Right renal pelvis (tissue), 4 donors: ENCODE measurements at places on chromosomes 4 and X.

DNA sequence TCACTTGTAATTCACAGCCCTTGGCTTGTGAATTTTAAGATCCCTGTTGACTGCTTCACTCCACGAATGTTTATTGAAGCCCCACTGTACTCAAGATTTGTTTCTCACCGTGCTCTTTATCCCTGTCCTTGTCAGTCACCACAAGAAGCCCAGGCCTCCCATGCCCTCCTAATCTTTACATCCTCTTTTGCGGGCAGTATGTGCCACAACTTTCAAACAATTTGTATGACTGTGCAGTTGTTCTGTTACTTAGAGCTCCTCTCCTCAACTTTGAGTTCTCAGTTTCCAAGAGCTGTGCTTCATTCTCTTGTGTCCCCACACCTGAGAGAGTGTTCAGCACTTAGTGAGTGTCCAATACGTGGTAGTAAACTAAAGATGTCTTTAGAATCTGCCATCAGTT is 467.7 kb downstream of the NKX6-1 start:
- DNase-seq, result no peak

DNA sequence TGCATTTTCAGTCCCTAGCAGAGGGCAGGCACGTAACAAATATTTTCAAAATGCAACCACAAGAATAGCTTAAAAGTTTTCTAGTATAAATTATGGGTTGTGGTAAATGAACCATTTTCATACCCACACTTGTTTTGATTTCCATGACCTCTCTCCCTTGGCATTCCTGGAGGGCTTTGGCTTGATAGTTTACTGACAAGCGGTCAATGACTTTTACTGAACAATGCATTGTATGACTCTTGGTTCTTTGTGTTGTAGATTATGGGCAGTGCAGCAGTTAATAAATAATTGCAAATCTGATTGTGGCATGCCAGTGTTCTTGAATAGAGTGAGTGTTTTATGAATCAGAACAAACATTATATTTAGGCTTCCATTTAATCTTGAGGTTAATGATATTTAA is 285.2 kb upstream of the ARX start:
- DNase-seq, result no peak

DNA sequence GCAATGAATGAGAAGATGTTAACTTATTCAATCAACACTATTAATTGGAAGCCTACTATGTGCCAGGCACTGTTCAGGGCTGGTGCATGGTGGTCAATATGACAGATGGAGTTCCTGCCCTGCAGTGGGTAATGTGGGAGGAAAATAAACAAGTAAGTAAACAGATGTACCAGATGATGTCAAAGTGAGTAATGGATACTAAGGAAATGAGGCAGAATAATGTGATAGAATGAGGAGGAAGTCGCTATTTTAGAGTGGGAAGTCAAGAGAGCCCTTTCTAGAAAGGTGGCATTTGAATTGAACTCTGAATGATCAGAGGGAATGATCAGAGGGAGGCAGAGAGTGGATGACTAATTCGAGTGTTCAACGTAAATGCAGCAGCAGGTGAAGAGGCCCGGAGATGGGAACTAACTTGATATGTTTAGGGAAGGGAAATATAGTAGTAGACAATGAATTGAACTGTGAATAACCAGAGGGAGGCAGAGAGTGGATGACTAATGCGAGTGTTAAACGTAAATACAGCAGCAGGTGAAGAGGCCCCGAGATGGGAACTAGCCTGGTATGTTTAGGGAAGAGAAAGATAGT is 48.3 kb downstream of the HMGB3 start:
- DNase-seq, result no peak

DNA sequence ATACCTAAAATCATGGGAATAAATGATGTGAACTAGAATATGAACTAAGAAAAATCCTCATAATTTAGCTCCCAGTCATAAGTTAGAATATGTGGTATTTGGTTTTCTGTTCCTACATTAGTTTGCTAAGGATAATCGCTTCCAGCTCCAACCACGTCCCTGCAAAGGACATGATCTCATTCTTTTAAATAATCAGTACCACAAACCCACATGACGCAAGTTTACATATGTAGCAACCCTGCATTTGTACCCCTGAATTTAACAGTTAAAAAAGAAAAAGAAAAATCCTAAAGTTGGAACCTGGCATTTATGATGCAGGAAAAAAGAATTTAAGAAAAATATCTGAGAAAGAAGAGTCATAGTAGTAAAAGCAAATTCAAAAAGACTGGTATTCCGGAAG is 13.3 kb downstream of the UBA6 start:
- no peak for DNase-seq

DNA sequence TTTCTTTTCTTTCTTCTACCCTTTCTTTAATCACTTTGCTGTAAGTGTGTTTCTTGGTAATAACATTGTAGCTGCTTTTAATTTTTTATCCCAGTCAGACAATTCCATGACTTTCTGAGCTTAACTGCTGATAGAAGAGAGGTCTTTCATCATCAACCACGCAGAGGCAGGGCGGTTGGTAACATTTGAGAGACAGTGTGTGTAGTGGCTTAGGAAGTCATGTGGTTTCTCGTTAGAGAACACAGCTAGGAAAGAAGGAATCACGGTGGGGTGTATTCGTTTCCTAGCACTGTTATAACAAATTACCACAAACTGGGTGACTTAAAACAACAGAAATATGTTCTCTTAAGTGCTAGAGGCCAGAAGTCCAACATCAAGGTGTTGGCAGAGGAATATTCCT is 11.5 kb downstream of the PRPS2 start:
- no peak for DNase-seq

DNA sequence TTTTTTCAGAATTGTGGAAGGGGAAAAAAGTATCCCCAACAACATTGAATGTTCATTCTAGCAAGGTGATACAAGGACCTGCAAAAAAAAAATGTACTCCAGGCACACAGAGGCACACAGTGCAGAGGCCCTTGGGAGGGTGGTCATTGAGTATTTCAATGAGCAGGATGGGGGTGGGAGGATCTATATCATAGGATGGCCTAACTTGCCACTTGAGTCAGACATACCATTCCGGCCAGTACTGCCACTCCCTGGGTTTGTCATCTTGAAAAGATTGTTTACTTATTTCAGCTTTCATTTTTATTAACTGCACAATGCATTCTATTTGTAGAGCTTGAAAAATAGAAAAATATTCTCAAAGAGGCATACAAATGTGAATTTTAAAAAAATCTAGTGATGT is 18.7 kb downstream of the ZNF595 start:
- no peak for DNase-seq

GRCh38 chrX:38859602-38860001 is 58.3 kb downstream of the MID1IP1 start:
- DNase-seq, result no peak

DNA sequence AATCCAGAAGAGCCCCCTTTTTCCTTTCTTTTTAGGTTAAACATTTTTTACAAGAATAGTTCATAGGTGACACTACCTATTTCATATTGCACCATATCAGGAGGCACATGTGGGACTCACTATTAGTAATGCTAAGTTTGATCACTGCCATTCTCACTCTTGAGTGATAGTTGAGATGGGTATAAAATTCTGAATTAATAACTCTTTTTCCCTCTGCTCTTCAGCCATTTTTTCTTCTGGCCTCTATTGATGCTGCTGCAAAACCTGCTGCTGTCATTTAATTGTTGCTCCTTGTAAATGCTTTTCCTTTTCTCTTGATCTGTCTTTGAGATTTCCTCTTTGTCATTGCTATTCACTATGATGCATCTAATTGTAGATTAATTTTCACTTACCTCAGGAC is 482.0 kb downstream of the MID1IP1 start:
- no peak for DNase-seq
